ENCODE measurements at places on chromosomes 2 and 18. TPM values are rescaled to one million over a fixed set of nuclear protein-coding genes. Genes with fewer than 3 reads are reported as not detected.
A peak's percentile ranks its signal among the peaks of the same experiment; 100 is the strongest.

Gene CRYGD
- polyA plus RNA-seq: not detected

DNA sequence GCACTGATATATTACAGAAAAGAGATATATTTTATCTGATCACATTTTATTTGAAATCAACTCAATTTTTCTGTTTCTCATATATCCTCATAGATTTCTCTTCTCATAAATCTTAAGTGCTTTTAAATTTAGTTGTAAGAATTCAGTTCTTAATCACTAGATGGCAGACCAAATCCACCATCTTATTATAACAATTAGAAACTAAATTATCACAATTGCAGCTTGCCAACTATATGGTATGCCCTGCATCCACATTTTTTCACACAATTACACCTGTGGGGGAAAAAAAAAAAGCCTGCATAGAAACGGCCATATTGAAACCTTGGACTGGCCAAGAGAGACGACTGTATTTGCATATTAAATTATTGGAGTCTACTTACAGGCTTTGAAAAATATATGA, 64.4 kb downstream of the COL5A2 start:
- DNase-seq: no peak

GRCh38 chr2:231387904-231388724, 7.4 kb upstream of the B3GNT7 start:
- no peak for DNase-seq

Gene IL1F10
- polyA plus RNA-seq: not detected

DNA sequence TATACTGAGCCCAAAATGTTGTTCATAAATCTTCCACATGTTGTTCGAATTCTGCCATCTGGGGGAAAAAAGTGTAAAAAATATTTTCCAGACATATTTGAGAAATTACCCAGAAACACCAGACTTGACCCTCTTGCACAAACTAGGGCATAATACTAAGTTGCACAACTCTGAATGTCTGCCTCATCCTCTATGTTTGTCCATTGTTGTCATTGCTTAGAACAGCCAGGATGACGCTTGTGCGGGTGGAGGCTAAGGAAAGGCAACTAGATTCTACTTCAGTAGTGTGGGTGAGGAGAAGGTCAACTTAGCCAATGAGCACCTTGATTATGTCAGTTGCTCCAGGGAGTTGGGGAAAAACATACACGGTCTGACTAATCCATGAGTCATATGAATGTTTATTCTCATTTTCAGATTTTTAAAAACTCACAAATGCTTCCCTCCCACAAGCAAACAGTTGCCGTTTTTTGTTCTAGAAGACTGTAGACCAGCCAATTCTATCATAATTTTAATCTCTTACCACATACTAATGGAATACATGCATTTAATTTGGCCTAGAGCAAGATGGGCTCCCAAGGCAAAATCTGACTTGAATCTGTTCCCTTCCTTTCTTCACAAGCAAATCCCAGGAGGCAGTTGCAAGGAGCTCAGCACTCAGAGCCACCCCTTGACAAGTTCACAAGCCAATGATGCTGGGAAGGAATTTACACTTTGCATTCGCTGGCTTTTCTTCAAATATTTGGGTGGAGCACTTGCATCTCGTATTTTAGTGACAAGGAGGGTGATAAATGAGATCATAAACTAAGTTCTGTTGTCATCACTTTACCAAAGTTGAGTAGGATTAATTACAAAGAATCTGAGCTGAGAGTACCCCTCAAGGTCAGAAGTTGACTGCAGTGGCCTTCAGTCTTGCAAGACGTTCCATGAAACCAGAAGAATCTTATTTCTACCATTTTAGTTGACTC, 163.2 kb upstream of the TWIST2 start:
- DNase-seq: no peak

DNA sequence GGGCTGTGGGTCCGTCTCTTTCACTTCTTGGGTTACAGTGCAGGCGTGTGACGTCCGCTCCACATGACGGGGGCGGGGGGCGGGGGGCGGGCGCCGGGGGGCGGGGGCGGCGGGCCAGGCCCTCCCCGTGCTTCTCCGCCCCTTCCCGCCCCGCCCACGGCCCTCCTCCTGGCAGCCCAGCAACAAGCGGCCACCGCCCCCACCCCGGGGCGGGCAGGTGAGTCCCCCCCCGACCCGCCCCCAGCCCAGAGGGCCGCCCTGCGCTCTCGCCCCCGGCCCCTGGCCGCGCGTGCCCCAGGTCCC, 3.6 kb downstream of the ZNF516 start:
- peak; percentile 46 for DNase-seq

DNA sequence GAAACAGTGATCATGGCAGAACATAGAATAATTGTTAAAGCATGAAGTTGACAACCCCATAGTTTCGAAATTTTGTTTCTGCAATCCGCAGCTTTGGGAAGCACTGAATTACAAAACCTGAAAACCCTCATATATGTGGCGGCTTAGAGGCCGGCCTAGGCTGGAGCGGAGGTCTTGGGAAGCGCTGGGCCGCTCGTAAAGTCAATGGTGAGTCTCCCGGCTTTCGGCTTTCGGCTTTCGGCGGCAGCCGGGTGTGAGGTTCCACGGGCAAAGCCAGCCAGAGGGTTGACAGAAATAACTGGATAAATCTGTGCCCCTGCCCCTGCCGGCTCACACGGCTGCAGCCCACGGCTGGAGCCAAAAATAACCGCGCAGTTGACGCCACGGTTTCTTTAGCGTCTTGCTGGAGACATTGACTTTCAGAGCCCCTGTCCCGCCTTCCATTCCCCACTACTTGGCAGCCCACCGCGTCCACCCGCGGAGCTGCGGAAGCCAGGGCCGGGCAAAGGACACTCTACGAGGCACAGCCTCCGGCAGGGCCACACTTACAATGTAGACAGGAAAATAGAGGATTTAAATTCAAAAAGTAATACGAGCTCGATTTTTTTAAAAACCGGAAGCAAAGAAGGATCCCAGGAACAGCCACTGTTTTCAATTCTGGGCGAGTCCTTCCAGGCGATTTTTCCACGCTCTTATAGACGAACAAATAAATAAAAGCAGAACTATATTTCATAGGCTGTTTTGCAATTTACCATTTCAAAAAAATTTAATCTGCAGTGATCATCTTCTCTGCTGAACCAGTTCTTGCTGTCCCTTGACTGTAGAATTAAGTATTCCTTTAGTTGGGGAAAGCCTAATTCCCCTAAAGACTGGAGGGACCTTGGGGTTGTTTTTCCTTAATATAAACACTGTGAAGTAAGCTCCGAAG, 28.3 kb upstream of the ATP6V1B1 start:
- no peak for DNase-seq

Gene ASB18
- not detected for polyA plus RNA-seq

- no peak for DNase-seq
Measured at GRCh38 chr2:1979138-1979537, 234.8 kb upstream of the PXDN start.

GRCh38 chr2:205409411-205409810, 272.9 kb upstream of the NRP2 start:
- no peak for DNase-seq

DNA sequence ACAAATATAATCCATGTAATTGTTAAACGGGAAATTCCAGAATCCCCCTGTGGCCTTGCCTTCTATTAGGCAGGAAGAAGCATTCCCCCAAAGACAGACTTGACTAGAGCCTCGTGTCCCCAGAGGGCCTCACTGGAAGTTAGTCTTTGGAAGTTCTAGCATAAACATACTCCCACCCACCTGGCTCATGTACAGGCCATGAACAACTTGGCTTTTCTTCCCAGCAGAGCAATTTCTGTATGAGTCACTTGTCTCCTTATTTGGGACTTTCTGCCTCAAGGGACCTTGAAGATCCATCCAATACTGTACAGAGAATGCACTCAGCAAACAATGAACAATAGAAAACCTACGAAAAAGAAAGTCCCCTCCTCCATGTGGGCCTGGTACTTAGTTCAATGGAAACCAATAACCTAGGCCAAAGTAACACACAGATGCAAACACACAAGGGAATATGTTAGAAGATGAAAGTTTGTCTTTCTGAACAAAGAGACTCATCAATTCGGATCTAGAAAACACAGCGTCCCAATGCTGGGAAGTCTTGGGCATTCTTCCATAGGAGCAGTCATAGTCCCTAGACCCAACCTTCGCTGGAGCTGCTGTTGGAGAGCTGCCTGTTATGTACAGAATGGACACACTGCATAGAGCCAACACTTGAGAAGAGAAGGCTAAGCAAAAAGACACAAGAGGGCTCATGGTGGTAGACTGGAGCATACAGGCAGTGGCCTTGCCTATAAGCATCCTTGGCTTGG, 303.5 kb downstream of the HRH4 start:
- DNase-seq: no peak

- DNase-seq: no peak
Measured at GRCh38 chr2:195498839-195499490, 158.1 kb upstream of the SLC39A10 start.

DNA sequence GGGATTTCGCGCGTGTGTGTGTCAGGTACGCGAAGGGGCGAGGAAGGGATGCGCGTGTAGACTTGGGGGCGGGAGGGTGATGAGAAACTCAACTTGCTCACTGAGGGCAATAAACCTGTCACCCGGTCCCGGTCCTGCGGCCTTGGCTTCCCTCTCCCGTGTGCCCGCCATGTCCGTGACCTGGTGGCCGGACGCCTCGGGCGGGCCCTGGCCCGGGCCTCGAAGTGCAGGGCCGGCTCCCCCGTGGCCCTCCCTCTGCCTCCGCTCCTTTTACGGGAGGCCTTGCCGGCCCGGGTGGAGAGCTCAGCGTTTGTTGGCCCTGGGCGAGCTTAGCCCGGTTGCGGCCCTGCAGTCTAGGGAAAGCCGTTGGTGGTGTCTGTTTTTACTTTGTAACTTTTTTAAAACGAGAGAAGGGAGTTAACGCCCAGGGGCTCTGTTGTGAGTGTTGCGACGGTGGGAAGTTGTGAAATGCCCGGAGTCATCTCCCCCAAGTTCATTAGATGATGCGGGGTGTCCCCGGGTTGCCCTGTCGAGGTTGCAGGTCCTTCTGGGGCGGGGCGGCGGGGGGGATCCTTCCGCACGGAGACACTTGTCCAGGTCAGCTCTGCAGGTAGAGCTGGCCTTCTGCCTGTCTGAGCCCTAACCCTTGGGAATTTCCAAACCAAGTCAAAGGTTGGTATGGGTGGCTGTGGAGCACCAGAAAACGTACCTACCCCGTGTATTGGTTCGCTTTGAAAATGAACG, 883 bp downstream of the SMCHD1 start:
- DNase-seq: peak; percentile 44

Gene CYP20A1
- 11.2 TPM for polyA plus RNA-seq

GRCh38 chr18:68472701-68473295, 242.1 kb downstream of the TMX3 start:
- DNase-seq: no peak

GRCh38 chr2:135974036-135974435, 11.4 kb downstream of the DARS1 start:
- no peak for DNase-seq

GRCh38 chr18:25164211-25164847, 187.6 kb downstream of the ZNF521 start:
- no peak for DNase-seq

Gene RPRM
- polyA plus RNA-seq: not detected

DNA sequence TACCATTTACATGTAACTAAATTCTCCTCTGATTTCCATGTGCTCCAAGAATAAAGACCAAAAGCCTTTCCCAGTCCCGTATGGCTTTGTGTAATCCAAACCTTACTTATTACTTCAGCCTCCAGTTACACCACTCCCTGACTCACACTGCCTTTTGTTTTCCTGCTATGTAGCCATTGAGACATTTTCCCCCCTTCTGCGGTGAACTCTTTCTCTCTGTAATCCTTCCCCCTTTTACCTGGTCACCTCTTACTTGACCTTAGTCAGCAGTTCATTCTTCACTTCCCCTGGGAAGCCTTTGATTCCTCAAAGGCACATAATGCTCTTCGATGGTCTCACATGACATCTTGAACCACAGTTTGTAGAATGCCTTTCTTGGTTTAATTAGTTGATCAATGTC, 256.0 kb upstream of the FANCL start:
- no peak for DNase-seq

Gene FIGN
- polyA plus RNA-seq: not detected

Gene CNTNAP5
- not detected for polyA plus RNA-seq

DNA sequence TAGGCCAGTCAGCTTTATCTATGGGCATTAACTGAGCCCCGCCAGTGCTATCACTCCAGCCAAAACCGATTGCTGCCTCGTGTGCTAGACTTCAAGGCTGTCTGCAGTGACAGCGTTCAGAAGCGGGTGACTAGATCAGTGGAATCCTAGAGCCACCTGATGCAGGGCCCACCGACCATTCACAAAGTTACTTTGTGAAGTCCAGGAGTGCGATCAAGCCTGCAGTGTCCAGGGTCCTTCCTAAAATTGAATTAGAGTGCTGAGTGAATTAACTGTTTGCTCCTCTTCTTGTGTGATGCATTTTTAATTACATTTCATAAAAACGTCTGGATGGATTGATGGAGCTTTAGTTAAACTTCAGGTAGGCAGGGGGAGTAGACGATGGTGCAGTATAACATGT, 13.9 kb downstream of the PCARE start:
- DNase-seq: no peak

Gene TMEM247
- polyA plus RNA-seq: 6.8 TPM

DNA sequence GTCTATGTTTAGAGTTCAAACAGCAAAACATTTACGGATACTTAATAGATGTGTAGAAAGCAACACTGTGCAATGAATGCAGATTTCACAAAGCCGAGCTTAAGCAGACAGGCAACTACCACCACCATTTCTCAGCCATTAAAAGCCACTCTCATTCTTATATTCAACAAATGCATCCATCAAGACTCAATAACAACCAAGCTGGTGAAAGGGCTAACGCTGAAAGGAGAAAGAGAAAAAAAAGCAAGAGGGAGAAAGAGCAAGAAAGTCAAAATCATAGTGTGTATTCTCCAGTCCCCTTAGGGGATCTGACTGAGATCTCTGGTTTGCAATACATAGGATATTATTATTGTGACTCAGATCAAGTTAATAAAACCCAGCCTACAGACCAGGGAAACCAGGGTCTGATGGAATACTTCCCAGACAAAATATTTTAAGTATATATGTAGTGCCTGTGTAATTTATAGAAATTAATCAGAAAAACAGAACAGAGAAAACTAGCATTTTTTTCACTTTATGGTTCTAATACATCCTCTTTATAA, 14.1 kb downstream of the SATB2 start:
- DNase-seq: no peak

DNA sequence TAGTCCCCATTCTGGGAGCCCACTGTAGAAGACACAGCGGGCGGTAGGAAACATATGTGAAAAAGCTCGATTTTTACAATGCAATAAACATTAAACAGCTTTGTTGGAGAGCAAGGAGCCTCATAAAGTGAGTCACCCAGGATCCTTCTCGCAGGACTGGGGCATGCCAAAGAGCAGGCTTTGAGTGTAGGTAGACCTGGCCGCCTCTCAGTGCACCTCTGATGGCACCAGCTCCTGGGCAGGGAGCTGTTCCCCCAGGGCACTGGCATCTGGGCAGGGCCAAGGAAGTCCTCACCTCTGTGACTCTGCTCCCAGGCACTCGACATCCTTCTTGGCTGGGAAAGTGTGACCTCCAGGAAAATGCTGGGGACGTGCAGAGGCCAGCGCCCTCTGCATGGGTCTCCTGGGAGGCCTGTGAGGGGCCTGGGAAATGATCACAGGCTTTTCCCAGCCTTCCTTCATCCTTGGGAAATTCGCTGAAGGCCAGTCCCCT, 94.2 kb downstream of the POLR1A start:
- no peak for DNase-seq

- no peak for DNase-seq
Measured at GRCh38 chr2:12010779-12011178, 264.3 kb downstream of the LPIN1 start.

- no peak for DNase-seq
Measured at GRCh38 chr2:39981883-39982311, 202.8 kb upstream of the THUMPD2 start.

- no peak for DNase-seq
Measured at GRCh38 chr2:108384662-108385393, 7.1 kb downstream of the SULT1C4 start.

Gene MYO5B
- 0.41 TPM for polyA plus RNA-seq

Gene MC2R
- not detected for polyA plus RNA-seq

GRCh38 chr2:36492216-36492945, 105.6 kb downstream of the FEZ2 start:
- no peak for DNase-seq

Gene UPP2
- polyA plus RNA-seq: not detected

Data from K562 (cell line).